ENCODE measurements at places on chromosomes 7 and 10.

DNA sequence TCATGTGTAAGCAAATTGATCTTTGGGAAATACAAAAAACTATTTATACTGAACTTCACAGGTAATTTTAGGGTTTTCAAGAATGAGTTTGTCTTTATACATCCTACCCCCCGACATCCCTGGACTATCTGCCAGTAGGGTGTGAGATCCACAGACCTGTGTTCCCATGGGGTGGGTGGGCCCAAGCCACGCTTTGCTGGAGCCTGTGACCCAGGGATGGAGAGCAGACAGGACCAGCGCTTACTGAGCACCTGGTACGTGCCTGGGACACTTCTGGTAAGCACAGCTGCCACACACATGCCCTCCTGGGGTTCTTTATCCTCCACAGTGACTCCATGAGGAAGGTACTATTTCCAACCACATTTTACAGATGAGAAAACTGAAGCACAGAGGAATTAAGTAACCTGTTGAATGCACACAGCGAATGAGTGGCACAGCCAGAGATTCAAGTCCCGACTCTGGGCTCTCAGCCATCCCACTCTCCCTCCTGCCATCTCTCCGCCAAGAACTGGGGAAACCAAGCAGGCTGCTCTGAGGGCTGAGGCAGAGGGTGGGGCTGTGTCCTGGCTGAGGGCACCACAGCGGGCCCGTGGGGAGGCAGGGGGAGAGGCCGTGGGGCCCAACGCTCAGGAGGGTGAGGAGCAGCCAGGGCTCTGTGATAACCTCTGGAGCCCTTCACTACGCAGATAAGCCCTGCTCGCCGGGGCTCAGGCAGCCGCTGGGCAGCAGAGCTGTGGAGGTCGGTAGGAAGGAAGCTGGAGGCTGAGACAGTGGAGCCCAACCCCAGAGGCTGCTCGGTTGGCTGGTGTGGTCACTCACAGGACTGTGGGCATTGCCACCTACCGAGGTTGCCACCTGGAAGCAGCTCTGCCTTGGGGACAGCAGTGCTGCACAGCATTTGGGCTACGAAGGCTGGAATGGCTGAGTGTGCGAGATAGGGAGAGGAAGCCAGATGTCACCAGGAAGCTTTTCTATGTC, 124.2 kb downstream of the ARHGAP22 start:
- DNase-seq = no peak

DNA sequence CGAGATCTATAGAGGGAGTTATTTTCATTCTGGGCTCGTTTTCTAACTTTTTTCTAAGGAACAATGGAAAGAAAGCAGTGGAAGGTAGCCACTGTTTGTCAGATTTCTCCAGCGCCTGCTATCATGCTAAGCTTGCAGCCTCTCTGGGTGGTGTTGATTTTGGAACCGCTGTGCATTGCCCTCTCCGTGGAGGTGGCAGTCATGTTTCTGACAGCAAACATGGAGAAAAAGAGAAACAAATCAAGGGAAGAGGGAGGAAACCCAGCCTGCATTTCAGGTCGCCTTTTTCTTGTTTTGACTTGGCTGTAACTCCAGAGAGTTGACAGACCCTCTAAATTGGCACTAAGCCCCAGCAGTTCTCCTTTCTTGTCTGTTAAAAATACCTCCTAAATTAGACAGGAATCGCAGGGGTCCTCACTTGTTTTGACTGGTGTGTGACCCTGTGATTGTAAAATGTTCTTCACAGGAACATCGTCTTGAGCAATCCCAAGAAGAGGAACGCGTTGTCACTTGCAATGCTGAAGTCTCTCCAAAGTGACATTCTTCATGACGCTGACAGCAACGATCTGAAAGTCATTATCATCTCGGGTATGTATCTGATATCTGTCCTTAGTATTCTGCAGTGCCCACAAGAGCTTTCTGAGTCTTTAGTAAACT, 4.8 kb downstream of the ECHDC3 start:
- DNase-seq = peak; percentile 16

GRCh38 chr7:111126987-111127386, 36.1 kb downstream of the LRRN3 start:
- no peak for DNase-seq

GRCh38 chr7:131826960-131827359, 270.5 kb upstream of the PODXL start:
- DNase-seq = no peak

GRCh38 chr7:14748461-14748860, 154.1 kb downstream of the DGKB start:
- no peak for DNase-seq

DNA sequence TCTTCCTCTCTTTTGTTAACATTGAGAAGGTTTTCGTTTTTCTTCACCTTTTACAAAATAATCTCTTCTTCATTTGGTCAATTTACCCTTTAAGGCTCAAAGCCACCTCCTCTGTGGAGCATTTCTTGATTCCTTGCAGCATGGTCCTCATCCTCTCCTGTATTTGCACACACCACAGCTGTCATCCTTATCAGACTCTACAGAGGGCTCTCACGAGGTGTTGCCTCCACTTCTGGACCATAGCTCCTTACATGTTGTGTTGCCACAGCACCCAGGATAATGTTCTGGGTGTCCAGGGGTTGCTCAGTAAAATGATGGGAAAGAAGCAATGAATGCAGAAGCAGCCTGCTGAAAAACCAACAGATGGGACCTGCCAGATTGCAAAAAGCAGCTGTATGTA, 192.8 kb downstream of the SH2D4B start:
- DNase-seq = no peak

GRCh38 chr7:21486511-21486910, 56.3 kb upstream of the DNAH11 start:
- no peak for DNase-seq

DNA sequence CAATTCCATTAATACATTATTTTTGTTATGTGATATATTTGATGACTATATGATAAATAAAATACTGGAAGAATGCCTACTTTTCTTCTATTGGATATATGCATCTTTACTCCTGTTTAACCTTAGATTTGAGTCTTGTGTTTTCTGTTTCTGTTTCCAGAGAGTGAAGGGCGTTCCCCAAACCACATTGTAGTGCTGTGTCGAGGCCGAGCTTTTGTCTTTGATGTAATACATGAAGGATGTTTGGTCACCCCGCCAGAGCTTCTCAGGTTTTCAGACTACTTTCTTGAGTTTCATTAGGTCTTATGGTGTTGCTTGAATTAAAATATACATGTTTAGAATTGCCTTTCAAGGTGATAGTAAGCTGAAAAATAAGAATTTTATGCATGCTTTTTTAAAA, 23.8 kb downstream of the CROT start:
- DNase-seq = no peak

GRCh38 chr10:92463582-92463981, 110.3 kb downstream of the IDE start:
- DNase-seq = no peak

DNA sequence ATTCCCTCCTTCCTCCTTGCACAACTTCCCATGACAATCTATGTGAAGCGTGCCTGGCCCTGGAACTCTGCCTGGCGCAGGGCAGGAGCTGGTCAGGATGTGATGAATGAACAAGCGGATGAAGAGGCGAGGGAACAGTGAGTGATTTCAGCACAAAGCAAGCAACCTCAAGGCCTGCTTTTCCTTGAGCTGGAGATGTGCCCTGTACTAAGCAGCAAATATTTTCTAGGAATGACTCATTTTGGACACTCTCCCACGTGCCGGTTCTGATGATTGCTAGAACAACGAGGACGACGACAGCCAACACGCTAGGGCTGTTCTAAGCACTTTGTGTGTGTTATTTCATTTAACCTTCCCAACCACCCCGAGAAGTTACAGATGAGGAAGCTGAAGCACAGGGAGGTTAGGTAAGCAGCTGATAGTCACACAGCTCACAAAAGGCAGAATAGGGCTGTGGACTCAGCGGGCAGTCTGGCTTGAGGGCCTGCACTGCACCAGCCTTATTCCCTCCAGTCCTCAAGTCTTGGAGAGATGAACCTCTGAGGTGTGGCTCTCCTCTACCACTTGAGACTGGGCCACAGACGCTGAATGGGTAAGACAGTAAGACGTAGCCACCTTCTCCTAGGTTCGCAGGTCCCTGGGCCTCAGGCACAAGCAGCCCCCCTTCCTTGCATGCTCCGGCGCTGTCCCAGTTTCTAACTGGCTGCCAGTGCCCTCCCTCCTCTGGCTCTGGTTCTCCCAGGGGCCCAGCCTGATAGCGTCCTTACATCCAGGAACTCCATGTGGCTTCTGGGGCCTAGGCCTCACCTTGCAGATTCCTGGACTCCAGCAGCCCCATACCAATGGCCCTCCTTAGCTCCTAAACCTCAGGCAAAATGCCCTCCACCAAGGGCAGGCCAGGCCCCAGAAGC, 59.0 kb downstream of the YKT6 start:
- no peak for DNase-seq

DNA sequence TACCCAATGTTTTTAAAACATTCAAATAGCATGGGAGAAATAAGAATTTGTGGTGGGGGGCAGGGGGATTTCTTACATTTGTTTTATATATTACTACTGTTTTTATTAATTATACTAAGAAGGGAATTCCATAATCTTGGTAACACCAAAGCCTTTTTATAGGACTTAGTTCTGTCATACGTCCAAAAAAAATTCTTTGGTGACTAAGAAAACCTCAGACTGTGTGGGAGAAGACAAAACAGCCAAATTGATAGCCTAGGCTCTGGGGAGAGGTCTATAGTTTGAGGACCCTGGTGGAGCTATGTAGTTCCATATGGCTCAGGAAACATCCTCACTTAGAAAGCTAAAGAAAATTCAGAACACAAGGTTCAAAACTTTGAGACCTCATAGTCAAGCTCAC, 23.4 kb downstream of the ACSM6 start:
- no peak for DNase-seq

DNA sequence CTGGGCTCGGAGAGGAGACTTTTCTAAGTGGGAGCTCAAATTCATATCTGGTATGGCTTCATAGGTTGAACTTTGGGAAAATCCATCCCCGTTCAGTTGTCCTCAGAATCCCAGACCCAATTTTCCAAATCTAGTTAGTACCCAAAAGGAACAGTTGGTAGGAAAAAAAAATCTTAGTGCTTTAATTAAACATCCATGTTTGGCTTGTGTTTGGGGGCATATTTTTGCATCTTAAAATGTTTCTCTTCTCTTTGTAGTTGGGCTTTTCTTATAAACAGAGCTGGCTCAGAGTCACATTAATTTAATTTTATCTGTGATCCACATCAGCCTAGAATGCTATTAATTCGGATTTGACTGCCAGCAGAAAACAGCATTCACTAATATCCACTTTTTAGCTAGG, 165.9 kb downstream of the BUB3 start:
- DNase-seq = no peak

- no peak for DNase-seq
Observed at GRCh38 chr10:30158325-30158960, 99.1 kb upstream of the JCAD start.

DNA sequence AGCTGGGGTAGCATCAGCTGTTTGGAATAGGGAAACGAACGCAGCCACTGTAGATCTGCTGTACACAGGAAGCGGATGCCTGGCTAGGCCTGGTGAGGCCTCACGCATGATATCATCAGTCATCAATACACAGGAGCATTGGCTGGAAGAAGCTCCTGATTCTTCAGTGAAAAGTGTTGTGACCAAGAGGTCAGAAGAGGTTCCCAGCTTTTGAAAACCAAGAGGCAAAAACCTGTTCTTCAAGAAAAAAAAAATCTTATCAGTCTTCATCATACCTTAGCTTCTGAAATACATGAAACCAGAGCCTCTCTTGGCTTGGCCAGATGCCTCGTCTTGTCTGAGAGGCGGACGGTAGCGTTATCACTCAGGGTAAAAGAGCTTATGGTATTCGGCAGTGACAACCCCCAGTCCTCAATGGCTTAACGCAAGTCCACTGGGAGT, 139.3 kb upstream of the TCF7L2 start:
- DNase-seq = no peak

DNA sequence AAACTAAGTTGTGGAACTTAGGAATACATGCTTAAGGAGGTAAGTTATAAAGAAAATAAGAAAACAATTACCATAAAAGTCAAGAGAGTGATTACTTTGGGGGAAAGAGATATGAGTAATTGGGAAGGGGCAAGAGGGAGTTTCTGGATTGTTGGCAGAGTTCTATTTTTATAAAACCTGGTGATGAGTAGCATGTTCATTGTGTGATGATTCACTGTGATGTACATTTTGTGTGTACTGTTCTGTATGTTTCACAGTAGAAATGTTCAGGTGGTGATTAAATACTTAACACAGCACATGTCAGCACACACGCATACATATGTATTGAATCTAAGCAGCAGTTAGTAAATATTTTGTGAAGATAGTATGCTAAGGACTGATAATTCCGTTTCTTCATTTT, 9.7 kb upstream of the OIT3 start:
- DNase-seq = no peak

- no peak for DNase-seq
Observed at GRCh38 chr10:95423164-95424005, 132.6 kb upstream of the PDLIM1 start.

DNA sequence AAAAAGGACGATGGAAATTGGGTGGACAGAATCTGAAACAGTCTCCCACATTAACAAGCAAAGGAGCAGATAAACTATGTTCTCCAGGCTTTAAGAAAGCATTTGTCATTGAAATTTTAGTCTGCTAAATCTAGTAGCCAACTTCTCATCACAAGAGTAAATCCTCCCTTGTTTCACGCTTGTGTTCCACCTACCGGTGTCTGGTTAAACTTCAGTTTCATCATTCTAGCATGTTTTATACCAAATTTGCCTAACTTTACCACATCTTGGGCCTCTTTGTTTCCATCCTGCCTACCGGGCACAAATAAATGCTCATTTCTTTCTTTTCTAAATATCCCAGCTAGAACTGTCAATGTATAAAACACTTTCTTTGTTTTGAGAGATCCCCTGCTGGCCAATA, 5.8 kb downstream of the LIPA start:
- DNase-seq = no peak

GRCh38 chr7:34096198-34096651, 190.9 kb downstream of the BMPER start:
- no peak for DNase-seq

DNA sequence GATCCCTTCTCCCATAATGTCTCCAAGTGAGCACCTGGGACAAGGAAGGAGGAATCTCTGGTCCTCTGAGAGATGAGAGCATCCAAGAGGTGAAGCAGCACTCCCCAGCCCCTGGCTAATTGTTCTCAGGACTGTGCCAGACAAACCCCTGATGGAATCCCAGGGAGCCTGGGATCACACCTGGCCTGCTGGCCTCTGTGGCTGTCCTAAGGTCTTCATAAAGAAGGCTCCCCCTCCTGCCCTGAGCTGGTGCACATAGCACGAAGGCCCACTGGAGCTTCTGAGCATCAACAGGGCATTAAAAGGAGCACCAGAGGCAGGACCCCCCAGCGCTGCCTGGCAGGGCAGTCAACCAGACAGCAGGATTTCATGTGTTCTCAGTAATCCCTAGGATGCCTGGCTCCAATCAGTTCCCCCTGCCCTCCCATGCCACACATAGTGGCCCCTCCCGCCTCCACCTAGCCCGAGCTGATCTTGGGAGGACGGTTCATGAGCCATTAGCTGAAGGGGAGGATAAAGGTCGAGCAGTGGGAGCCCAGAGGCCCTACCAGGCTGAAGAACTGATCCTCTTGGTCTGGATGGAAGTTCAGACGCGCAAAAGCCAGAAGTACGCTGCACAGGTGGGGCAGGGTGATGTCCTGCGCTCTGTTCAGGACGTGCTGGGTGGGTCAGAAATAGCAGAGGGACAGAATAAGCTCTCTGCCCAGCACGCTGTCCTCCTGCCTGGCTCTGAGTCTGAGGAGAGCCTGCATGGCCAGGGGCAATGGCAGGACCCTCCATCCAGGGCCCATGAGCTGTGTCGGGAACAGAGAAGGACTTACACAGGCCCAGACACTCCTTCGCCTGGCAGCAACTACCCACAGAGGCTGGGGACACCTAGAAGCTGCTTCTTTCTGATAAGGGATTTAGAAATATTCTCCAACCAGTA, 8.4 kb downstream of the TBRG4 start:
- no peak for DNase-seq
